Cerebellum (tissue), 4 donors: ENCODE measurements at places on chromosomes 5 and 9.

DNA sequence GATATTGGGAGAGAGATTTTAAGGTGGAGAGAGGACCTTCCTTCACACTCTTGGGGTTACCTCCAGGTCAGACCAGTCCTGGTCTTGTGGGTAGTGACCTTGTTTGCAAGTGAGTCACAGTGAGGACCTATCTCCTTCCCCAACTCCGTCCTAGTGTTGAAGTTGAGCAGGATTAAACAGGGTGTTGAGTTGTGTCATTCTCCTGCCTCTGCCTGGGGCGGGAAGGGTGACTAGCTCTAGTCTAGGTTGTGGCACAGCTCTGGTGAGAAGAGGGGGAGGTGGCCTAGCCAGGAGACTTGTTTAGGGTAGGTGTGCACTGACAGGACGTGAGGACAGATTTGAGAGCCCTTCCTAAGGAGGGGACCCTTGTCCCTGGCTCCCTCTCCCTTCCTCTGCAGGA lies 119.6 kb upstream of the PITX1 start:
- DNase-seq = no peak

DNA sequence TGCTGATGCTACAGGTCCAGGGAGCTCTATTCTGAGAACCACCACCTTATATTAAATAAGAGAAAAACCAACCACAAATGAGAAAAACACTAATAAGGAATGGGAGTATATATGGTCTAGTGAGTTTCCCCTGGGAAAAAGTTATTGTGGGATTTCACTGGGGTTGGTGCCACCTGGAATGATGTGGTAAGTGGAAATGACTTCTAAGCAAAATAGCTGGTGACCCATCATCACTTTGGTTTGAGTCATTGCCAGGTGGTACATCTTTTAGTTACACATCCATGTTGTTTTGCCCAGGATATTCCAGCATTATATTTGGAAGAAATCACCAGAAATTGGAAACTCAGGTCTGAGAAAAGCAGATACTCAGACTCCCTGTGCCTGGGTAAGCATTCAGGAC lies 437.3 kb downstream of the DTWD2 start:
- no peak for DNase-seq

- no peak for DNase-seq
These were observed 11.6 kb downstream of the NAIF1 start for GRCh38 chr9:128055344-128056040.

DNA sequence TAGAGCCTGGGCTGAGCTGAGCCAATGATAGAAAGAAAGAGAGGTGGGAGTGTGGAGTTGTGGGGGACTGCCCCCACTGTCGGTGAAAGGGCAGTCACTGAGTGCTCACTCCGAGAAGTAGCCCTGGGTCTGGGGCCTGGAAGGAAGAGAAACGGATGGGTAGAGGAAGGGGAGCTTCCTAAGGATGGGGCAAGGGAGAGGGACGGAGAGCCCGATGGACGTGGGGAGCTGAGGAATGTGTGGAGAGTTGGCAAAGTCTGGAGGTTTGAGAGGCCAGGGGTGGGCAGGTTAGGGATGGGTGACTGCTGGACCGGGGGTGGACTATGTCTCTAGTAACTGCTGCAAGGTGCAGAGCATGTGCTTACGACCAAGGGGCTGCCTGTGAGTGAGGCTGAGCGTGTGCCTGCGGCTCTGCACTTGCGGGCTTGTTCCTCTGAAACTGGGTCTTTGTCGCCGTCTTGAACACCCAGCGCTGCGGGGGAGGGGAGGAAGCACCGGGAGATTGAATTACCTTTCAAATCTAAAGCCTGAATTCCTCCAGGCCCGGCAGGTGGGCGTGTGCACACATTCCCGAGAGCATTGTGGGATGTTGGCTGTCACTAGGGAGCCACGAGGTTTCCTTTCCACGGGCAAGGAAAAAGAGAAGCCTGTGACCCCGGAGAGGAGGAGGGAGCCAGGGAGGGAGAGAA lies 76.4 kb upstream of the ARAP3 start:
- DNase-seq = no peak

- DNase-seq = no peak
These were observed 278.2 kb downstream of the PSAT1 start for GRCh38 chr9:78575081-78575480.

- DNase-seq = no peak
These were observed 135.7 kb downstream of the CAAP1 start for GRCh38 chr9:26756881-26757280.

DNA sequence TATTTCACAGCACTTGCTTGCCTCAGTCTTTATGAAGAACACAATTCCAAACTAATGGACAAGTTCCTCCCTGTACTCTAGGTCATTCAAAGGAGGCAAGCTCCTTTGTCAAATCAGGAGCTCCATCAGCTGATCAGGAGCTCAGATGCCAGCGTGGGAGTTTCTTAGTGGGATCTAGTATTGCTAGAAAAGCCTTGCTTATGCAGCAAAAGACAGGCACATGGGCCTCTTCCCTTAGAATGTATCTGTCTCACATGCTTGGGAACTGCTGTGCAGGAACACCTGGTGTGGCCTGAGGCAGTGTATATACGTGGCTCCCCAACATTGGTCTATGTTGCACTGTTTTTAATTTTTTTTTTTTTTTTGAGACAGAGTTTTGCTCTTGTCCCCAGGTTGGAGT lies 21.4 kb upstream of the HAVCR1 start:
- DNase-seq = no peak

DNA sequence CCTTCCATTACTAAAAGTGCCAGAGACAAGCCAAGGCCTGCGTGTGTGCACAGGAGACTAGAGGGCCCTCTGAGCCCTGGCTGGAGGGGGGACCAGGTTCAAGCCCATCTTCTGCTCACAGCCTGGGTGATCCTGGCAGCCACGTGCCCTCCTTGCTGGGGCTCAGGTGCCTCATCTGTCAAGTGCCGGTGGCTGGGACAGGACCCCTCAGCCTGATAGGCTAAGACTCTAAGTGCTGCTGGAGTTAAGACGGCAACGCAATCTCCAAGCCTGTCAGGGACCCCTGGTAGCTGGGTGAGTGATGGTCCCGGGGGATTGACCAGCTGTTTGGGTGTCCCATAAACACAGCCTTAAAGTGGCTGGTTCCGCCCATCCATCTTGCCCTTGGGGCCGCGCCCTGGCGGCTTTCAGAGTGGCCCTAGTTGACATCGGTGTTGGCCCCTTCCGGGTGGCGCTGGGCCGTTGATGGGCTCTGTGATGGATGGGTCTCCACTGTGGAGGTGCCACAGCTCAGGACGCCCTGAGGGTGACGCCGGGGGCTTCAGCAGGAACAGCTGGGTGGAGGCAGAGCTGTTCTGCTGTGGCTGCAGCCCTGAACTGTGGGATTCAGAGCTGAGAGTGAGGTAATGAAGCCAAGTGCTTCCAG lies 136.2 kb downstream of the BARX1 start:
- no peak for DNase-seq

- no peak for DNase-seq
These were observed 6.1 kb downstream of the GLIPR2 start for GRCh38 chr9:36142510-36143244.

- DNase-seq = no peak
These were observed 63.0 kb upstream of the PHYKPL start for GRCh38 chr5:178295589-178295988.

DNA sequence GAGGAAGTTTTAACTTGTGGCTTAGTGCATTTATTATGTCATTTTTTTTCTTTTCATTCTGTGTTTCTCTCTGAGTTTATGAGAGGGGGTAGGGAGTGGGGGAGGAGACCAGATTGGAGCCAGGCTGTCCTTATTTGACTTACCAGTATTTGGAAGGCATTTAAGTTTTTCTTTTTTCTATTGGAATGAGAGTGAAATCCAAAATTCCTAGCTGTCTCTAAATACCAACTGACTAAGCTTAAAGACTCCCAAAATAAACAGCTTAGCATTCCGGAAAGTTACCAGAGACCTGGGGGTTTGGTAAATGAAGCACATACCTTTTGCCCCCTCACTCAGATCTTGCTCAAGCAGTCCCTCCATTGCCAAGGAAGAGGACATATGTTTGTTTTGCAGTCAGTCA lies 581.9 kb upstream of the BRINP1 start:
- no peak for DNase-seq

- DNase-seq = no peak
These were observed 94.7 kb upstream of the ADAMTSL1 start for GRCh38 chr9:18379073-18379811.

DNA sequence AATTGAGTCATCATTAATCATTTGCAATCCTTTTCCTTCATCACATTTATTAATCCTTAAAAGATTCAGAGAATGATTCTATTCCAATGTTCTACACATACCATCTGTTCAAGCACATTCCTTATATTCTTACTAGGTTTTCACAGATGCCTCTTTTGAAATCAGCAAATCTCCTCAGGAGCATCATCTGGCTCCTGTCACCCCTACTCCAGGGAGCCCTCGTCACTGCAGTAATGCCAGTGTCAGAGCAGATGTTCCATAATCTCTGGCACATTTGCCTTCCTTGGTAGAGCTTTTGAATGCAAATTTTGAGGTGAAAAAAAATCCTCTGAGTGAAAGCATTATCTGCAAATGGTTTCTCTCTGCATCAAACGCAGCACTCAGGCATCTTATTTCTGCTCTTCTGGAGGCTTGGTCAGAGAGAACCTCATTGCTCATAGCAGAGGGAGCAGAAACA lies 7.6 kb upstream of the KCNV2 start:
- no peak for DNase-seq

- no peak for DNase-seq
These were observed 85.7 kb downstream of the ALDH7A1 start for GRCh38 chr5:126509339-126509738.

- no peak for DNase-seq
These were observed 19.6 kb downstream of the CLPTM1L start for GRCh38 chr5:1325191-1325741.

- DNase-seq = no peak
These were observed 223.2 kb downstream of the ASTN2 start for GRCh38 chr9:117191504-117192261.

DNA sequence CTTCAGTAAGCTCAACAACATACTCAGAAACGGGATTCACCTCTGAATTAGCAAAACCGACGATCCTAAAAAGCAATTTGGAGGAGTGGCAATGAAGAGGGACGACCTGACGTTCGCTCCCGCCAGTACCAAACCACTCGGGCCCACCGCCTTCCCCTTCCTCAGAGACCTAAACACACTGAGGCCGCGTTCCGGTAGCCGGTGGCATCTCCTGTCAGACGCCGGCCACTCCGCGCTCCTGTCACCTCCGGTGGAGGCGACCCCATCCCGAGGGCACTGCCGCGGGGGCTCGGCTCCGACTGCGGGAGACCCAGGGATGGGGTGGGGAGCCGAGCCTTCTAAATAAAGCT lies 617 bp downstream of the PPP6C start:
- no peak for DNase-seq

DNA sequence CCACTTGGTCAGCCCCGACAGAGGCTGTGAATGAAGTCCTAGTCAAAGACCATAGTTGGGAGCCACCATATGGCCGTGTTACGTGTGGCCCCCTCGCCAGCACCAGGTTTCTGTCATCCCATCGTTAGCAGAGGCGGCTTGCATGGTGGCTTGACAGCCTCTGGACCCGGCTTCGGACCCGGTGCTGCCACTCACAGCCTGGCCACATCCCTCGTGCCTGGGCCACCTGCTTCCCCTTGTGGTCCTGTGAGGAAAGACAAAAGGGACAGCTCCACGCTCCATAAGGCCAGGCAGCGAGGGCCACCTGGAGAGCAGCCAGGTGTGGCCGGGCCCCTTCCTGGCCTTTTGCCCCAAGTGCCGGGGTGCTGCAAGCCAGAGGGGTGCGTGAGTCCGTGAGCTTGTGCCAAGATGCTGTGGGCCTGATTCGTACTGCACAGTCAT lies 6.2 kb downstream of the NKD2 start:
- DNase-seq = no peak

GRCh38 chr9:92506184-92506857 lies 24.0 kb upstream of the ASPN start:
- no peak for DNase-seq

DNA sequence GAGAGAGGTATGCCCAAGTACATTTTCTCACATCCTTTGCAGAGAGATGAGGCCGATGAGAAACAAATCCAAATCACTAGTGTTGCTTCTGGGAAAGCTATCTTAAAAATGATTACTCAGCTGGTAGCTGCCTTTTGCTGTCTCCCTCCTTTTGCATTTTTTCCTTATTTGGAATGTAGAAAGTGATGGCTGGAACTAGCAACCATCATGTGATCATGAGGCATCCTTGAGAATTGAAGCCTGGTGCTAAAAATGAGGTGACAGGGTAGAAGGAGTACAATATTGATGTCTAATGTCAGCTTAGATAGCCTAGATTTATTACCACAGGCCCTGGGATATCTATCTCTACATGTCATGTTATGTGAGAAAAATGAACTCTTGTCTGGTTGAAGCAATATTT lies 109.3 kb upstream of the TAF11L2 start:
- DNase-seq = no peak

- no peak for DNase-seq
These were observed 13.8 kb downstream of the ICE1 start for GRCh38 chr5:5436203-5436760.

GRCh38 chr9:129383019-129383560 lies 205.0 kb upstream of the IER5L start:
- peak; percentile 44 for DNase-seq

DNA sequence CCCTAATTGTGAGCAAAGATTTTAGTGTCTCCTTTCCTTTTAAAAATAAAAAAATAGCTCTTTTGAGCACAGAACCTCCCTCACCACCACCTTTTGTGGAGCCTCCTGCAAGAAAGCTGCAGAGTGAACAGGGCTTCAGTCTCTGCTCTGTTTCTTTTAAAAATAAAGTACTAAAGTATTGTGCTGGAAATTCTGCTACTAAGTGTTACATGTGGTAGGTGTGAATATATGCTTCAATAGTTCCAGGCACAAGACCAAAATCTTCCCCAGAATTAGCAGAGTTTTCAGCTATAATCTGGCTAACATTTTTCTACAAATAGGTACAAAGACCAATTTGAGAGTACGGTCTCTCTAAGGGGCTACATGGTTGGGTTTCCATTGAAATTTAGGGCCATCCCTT lies 40.3 kb upstream of the NFIB start:
- DNase-seq = no peak

- no peak for DNase-seq
These were observed 63.0 kb upstream of the CDK20 start for GRCh38 chr9:88037285-88037845.

GRCh38 chr9:129906298-129906697 lies 71.0 kb downstream of the USP20 start:
- no peak for DNase-seq
